Heart left ventricle (tissue), 16 donors: ENCODE measurements at places on chromosomes 5 and 9.

- no peak overlapping the region for H3K27ac ChIP-seq
- peaks cover 8% of the 10 kb centered on the region for H3K4me1 ChIP-seq
- peaks cover 6% of the 10 kb centered on the region for H3K27me3 ChIP-seq
- H3K36me3 ChIP-seq = no peaks in the 10 kb centered on the region
- no peak for DNase-seq
- no peak overlapping the region for H3K4me3 ChIP-seq
Observed at GRCh38 chr5:134119720-134120119, 5.2 kb downstream of the TCF7 start.

DNA sequence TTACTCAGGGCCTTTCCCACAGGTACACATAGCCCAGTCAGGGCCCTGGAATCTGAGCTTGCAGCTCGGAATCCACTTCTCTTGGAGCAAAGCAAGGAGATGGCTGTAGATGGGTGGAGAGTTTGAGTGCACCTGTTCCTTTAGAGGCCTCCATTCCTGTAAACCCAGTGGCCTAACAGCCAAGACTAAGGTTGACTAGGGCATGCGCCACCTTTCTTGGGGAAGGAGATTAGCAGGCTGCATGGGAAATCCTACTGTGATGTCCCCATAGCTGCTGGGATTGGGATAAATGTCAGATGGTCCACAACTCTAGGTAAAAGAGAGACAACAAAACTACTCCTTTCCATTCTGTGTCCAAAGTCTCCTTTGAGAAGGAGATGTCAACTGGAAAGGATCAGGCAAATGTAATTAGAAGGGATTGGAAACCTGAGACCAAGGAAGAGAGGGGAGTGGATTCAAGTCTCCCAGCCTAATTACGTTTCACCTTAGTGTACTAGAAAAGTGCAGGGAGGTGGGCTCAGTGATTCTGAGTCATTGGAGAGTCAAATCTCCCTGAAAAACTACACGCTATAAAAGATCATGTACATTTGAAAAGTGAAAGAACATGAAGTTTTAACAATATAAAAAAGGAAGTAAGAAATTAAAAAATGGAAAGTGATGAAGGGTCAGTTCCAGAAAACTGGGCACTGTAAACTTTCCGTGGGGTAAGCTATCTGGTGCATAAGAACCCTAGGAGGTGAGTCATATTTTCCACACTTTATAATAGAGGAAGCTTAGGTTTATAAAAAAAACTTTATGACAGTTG, 104.2 kb downstream of the SEC61B start:
- no peak overlapping the region for H3K4me3 ChIP-seq
- H3K4me1 ChIP-seq = no peaks in the 10 kb centered on the region
- H3K36me3 ChIP-seq = no peaks in the 10 kb centered on the region
- H3K27me3 ChIP-seq = no peaks in the 10 kb centered on the region
- no peak for DNase-seq
- H3K27ac ChIP-seq = no peak overlapping the region

DNA sequence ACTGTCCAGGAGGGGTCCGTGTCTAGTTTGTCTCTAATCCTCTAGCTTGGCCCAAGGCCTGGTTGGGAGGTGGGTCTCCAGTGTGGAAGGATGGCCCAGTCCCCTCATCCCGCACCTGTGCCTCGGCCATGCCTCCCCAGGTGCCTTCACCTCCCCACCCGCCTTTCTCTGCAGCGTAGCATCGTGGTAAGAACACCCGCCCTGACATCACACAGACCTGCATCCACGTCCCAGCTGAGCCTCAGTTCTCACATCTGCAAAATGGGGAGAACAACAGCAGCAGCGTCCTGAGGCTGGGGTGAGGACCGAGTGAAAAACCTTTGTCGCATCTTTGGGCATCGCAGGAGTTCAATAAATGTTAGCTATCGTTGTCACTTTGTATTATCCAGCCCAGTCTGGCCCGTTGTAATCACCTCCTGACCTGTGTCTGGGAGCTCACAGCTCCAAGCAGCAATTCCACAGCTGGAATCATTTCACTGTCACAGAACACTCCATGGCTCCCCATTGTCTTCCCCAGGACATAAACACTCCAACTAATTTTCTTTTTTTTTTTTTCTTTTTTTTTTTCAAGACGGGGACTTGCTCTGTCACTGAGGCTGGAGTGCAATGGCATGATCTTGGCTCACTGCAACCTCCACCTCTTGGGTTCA, 181.2 kb upstream of the IER5L start:
- H3K36me3 ChIP-seq = no peaks in the 10 kb centered on the region
- no peak for DNase-seq
- H3K27me3 ChIP-seq = no peaks in the 10 kb centered on the region
- H3K4me3 ChIP-seq = no peak overlapping the region
- no peaks in the 10 kb centered on the region for H3K4me1 ChIP-seq
- no peak overlapping the region for H3K27ac ChIP-seq

GRCh38 chr5:113450929-113451328, 16.1 kb upstream of the TSSK1B start:
- no peaks in the 10 kb centered on the region for H3K4me1 ChIP-seq
- no peak overlapping the region for H3K27ac ChIP-seq
- DNase-seq = no peak
- H3K27me3 ChIP-seq = no peaks in the 10 kb centered on the region
- H3K36me3 ChIP-seq = no peaks in the 10 kb centered on the region
- no peak overlapping the region for H3K4me3 ChIP-seq

DNA sequence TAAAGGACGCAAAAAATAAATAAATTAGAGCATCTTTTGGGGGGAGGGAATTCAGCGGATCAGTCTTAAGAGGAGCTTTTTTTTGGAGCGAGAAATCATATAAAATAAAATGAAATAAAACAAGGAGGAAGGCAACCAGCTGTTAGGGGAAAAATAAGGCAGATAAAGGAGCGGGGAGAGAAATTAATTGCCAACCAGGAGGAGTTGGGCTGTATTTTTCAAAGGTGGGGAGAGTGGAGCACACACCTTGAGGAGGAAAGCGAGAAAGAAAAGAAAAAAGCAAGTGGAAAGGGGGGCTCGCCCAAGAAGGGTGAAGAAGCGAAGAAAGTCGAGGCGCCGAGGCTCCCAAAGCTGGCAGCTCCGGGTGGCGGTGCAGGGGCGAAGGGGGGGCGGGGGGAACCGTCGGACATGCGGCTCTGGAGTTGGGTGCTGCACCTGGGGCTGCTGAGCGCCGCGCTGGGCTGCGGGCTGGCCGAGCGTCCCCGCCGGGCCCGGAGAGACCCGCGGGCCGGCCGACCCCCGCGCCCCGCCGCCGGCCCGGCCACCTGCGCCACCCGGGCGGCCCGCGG, at the start of gene PAPPA:
Gene PAPPA (plus strand): TSS at position 27 of the 569 bp plus-strand sequence. CDS start 382 bp downstream, at position 409.
- H3K4me3 ChIP-seq = peak within 1 kb of the TSS; percentile 75
- peaks cover 21% of the 10 kb centered on the region for H3K4me1 ChIP-seq
- no peak for DNase-seq
- peak within 1 kb of the TSS; percentile 39 for H3K27ac ChIP-seq
- H3K27me3 ChIP-seq = peaks cover 4% of the 10 kb centered on the region
- H3K36me3 ChIP-seq = no peaks in the 10 kb centered on the region

DNA sequence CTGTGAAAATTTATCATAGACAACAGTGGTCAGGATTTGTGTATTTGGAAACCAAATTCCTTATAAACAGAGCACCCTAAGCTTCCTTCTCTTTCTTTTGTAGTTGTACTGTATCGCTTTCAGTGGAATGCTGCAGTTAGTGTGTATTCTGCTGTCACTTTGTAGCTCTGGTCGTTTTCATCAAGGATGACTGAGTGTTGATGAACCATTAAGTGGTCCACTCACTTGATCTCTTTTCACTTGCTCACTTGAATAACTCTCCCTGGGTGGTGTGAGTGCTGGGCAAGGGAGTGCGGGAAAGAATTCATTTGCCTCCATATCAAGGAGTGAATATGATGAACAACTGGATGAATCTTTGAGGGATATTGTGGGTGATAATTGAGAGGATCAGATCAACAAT, 1225.7 kb upstream of the WWC1 start:
- no peaks in the 10 kb centered on the region for H3K36me3 ChIP-seq
- DNase-seq = no peak
- H3K27ac ChIP-seq = no peak overlapping the region
- H3K4me1 ChIP-seq = no peaks in the 10 kb centered on the region
- H3K27me3 ChIP-seq = no peaks in the 10 kb centered on the region

GRCh38 chr5:161411156-161411555, 135.4 kb downstream of the GABRB2 start:
- H3K27ac ChIP-seq = no peak overlapping the region
- no peaks in the 10 kb centered on the region for H3K4me1 ChIP-seq
- H3K36me3 ChIP-seq = no peaks in the 10 kb centered on the region
- DNase-seq = no peak
- no peak overlapping the region for H3K4me3 ChIP-seq

GRCh38 chr5:112604732-112605630, 132.7 kb upstream of the APC start:
- DNase-seq = no peak
- H3K27ac ChIP-seq = no peak overlapping the region
- H3K4me1 ChIP-seq = no peaks in the 10 kb centered on the region
- H3K4me3 ChIP-seq = no peak overlapping the region

DNA sequence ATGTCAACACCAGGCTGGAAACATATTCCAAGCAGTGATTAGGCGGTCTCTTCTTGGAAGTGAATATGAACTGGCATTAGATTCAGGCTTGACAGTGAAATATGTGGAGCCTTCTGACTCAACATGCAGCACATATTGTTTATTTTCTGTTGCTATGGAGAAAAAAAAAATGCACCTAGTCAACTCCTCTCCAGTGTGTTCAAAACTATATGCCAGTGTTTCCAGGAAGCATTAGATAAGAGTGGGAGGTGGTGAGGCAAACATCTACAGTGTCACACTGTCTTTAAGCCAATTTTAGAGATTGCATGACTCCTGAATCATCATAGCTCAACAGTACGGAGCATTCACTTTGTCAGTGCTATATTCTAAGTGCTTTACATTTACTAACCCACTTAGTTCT, 117.9 kb downstream of the HCN1 start:
- no peaks in the 10 kb centered on the region for H3K36me3 ChIP-seq
- H3K27ac ChIP-seq = no peak overlapping the region
- H3K27me3 ChIP-seq = no peaks in the 10 kb centered on the region

- no peaks in the 10 kb centered on the region for H3K36me3 ChIP-seq
- no peaks in the 10 kb centered on the region for H3K27me3 ChIP-seq
- H3K4me3 ChIP-seq = no peak overlapping the region
- DNase-seq = no peak
- no peak overlapping the region for H3K27ac ChIP-seq
Observed at GRCh38 chr9:38146844-38147243, 77.8 kb upstream of the SHB start.

- peaks cover 2% of the 10 kb centered on the region for H3K36me3 ChIP-seq
- DNase-seq = no peak
- no peaks in the 10 kb centered on the region for H3K4me1 ChIP-seq
- no peaks in the 10 kb centered on the region for H3K27me3 ChIP-seq
- H3K4me3 ChIP-seq = no peak overlapping the region
Observed at GRCh38 chr9:111644195-111644772, 13.2 kb downstream of the DNAJC25 start.

DNA sequence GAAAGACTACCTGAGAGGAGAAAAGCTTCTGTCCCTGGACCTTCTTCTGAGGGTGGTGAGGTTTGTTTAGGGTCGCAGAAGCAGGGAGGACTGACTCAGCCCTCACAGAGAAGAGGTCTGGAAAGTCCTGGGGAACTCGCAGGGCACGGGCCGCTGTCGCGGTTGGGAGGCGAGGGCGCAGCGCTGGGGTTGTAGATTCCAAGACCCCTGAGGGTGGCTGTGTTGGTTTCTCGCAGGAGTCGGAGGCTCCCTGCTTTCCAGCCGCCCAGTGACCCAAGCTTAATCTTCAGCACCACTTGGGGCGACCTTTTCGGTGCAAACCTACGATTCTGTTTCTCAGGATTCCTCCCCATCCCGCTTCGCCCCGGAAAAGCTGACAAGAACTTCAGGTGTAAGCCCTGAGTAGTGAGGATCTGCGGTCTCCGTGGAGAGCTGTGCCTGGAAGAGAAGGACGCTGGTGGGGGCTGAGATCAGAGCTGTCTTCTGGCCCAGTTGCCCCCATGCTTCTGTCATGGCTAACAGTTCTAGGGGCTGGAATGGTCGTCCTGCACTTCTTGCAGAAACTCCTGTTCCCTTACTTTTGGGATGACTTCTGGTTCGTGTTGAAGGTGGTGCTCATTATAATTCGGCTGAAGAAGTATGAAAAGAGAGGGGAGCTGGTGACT, 482 bp downstream of the SLC27A6 start:
- DNase-seq = no peak
- H3K36me3 ChIP-seq = no peaks in the 10 kb centered on the region
- peak overlapping the region; percentile 83 for H3K27ac ChIP-seq
- H3K4me1 ChIP-seq = peaks cover 8% of the 10 kb centered on the region
- peak overlapping the region; percentile 60 for H3K4me3 ChIP-seq
- H3K27me3 ChIP-seq = peaks cover 16% of the 10 kb centered on the region

GRCh38 chr5:53368516-53368915, 111.9 kb upstream of the FST start:
- H3K4me3 ChIP-seq = no peak overlapping the region
- H3K27ac ChIP-seq = no peak overlapping the region
- H3K27me3 ChIP-seq = no peaks in the 10 kb centered on the region
- H3K4me1 ChIP-seq = peaks cover 6% of the 10 kb centered on the region

GRCh38 chr9:36837431-36838405, 196.3 kb downstream of the PAX5 start:
- H3K27me3 ChIP-seq = no peaks in the 10 kb centered on the region
- H3K36me3 ChIP-seq = no peaks in the 10 kb centered on the region
- no peak overlapping the region for H3K27ac ChIP-seq
- H3K4me3 ChIP-seq = no peak overlapping the region

- H3K4me3 ChIP-seq = no peak overlapping the region
- peaks cover 26% of the 10 kb centered on the region for H3K4me1 ChIP-seq
- no peak for DNase-seq
- peaks cover 28% of the 10 kb centered on the region for H3K27me3 ChIP-seq
Observed at GRCh38 chr9:93963969-93964368, 8.8 kb upstream of the BARX1 start.

DNA sequence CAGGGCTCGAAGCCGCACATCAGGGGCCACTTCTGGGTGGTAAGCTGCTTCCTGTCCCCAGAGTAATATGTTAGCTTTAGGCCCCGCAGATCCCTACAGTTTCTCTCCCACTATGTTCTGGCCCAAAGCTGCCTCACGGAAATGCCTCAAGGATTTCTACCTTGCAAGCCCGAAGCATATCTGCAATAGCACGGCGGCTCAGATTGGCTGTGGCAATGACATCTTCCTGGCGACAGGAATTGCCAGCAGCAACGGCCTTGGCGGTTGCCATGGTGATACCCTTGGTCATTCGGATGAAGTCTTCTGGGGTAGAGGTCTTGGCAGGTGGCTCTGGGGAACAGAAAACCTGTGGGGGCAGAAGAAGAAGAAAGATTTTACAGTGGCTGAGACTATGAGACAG, 10.3 kb upstream of the TPM2 start:
- DNase-seq = no peak
- H3K4me1 ChIP-seq = no peaks in the 10 kb centered on the region
- H3K4me3 ChIP-seq = no peak overlapping the region
- H3K27me3 ChIP-seq = no peaks in the 10 kb centered on the region
- peak overlapping the region; percentile 74 for H3K27ac ChIP-seq
